ENCODE measurements at places on chromosomes 3 and 15. TPM values are rescaled to one million over a fixed set of nuclear protein-coding genes. Genes with fewer than 3 reads are reported as not detected.

ZIC1 gene
- total RNA-seq = not detected

GTF2E1 gene
- 24.7 TPM for total RNA-seq

HMG20A gene
- total RNA-seq = 49.8 TPM

MESP2 gene
- 0.41 TPM for total RNA-seq

HYKK gene
- total RNA-seq = 0.89 TPM

MAP2K5 gene
- total RNA-seq = 25.9 TPM

CACNA2D3 gene
- not detected for total RNA-seq

AGBL1 gene
- 0.14 TPM for total RNA-seq

- H3K36me3 ChIP-seq = no peaks in the 10 kb centered on the region
- DNase-seq = no peak
- H3K4me1 ChIP-seq = peaks cover 55% of the 10 kb centered on the region
- H3K27me3 ChIP-seq = peaks cover 12% of the 10 kb centered on the region
- no peak overlapping the region for H3K4me3 ChIP-seq
Observed at GRCh38 chr15:95872366-95872771, 458.1 kb upstream of the NR2F2 start.

DNA sequence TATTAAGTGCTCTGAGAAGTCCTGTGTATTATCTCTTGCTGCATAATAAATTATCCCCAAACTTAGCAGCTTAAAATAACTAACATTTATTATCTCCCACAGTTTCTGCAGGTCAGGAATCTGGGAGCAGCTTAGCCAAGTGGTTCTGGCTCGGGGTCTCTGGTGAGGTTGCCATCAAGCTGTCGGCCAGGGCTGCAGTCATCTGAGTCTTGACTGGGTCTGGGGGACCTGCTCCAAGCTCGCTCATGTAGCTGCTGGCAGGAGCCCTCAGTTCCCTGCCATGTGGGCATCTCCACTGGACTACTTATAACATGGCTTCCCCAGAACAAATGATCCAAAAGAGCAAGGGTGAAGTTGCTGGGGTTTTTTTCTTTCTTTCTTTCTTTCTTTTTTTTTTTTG, 80.7 kb downstream of the SMAD6 start:
- peaks cover 3% of the 10 kb centered on the region for H3K27me3 ChIP-seq
- DNase-seq = no peak
- H3K4me1 ChIP-seq = no peaks in the 10 kb centered on the region
- H3K27ac ChIP-seq = no peak overlapping the region
- no peak overlapping the region for H3K4me3 ChIP-seq

- H3K27me3 ChIP-seq = peaks cover 5% of the 10 kb centered on the region
- peak overlapping the region; percentile 51 for H3K4me3 ChIP-seq
- H3K36me3 ChIP-seq = peaks cover 4% of the 10 kb centered on the region
- H3K27ac ChIP-seq = peak overlapping the region; percentile 68
- no peak for DNase-seq
- H3K4me1 ChIP-seq = peaks cover 38% of the 10 kb centered on the region
Observed at GRCh38 chr3:194675680-194676079, 3.7 kb upstream of the LSG1 start.

GRCh38 chr3:56788521-56788920, 13.2 kb downstream of the ARHGEF3 start:
- DNase-seq = no peak
- H3K36me3 ChIP-seq = peaks cover 26% of the 10 kb centered on the region
- peak overlapping the region; percentile 79 for H3K27ac ChIP-seq
- H3K4me3 ChIP-seq = peak overlapping the region; percentile 62

GRCh38 chr3:126310816-126311215, 46.4 kb downstream of the KLF15 start:
- H3K4me1 ChIP-seq = no peaks in the 10 kb centered on the region
- DNase-seq = no peak
- no peak overlapping the region for H3K4me3 ChIP-seq
- no peaks in the 10 kb centered on the region for H3K36me3 ChIP-seq
- no peaks in the 10 kb centered on the region for H3K27me3 ChIP-seq
- H3K27ac ChIP-seq = no peak overlapping the region

DNA sequence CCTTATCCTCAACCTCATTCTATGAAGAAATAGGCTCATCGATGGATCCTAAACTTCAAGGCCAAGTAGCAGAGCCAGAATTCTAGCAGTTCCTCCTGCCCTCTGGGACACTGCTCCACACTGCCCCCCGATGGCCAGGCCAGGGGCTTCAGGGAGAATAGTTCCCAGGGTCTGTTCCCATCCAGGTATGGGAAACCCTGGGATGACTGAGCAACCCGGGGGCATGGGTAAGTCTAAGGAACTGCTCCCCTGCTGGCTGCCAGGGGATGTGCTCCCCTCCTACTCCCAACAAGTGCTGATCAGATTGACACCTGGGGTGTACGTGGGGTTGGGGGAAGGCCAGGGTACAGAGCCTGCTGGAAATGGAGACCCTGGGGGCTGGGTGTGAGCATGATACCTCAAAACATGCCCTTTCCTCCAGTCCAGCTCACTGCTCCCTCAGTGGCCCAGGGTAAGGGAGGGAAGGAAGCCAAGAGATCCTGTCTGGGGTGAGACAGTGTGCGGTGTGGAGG, 7.6 kb downstream of the ULK3 start:
- no peaks in the 10 kb centered on the region for H3K27me3 ChIP-seq
- DNase-seq = no peak

GRCh38 chr3:87175732-87176131, 51.4 kb upstream of the CHMP2B start:
- no peaks in the 10 kb centered on the region for H3K36me3 ChIP-seq
- H3K4me3 ChIP-seq = no peak overlapping the region
- H3K27me3 ChIP-seq = peaks cover 2% of the 10 kb centered on the region
- no peak for DNase-seq
- no peak overlapping the region for H3K27ac ChIP-seq

DNA sequence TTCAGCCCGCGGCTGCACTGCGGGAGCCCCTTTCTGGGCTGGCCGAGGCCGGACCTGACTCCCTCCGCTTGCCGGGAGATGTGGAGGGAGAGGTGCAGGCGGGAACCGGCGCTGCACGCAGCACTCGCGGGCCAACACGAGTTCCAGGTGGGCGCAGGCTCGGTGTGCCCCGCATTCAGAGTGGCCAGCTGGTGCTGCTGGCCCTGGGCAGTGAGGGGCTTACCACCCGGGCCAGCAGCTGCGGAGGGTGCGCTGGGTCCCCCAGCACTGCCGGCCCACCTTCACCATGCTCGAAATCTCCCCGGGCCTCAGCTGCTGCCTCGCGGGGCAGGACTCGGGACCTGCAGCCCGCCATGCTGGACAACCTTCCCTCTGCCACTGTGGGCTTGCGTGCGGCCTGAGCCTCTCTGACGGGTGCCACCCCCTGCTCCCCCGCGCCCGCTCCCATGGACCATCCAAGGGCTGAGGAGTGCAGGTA, 733.5 kb upstream of the CCDC54 start:
- H3K4me3 ChIP-seq = no peak overlapping the region
- no peaks in the 10 kb centered on the region for H3K27me3 ChIP-seq
- no peak for DNase-seq
- H3K4me1 ChIP-seq = no peaks in the 10 kb centered on the region
- no peaks in the 10 kb centered on the region for H3K36me3 ChIP-seq
- no peak overlapping the region for H3K27ac ChIP-seq

- no peaks in the 10 kb centered on the region for H3K4me1 ChIP-seq
- no peaks in the 10 kb centered on the region for H3K36me3 ChIP-seq
- H3K27ac ChIP-seq = no peak overlapping the region
- DNase-seq = no peak
- peaks cover 16% of the 10 kb centered on the region for H3K27me3 ChIP-seq
Observed at GRCh38 chr15:95830281-95830680, 500.2 kb upstream of the NR2F2 start.

DNA sequence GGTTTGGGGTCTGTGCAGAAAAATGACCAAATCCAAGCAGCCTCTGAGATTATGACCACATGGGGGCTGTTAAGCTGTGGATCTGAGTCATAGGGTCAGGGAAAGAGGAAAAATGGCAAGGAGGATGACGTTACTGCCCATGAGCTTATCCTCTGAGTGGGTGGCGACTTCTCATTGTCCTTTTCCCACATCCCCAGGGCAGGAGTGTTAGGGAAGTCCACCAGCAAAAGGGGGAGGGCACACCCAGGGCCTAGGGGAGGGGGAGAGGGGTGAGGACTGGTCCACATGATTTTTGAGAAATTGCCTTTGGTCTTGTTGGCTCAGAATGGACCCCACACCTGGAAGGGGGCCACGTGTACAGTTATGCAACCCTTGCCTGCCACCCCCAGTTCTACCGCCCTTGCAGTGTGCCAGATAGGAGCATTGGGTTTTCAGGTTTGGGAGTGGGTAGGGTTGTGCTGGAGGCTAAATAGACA, 2.6 kb downstream of the CD276 start:
- H3K27me3 ChIP-seq = peaks cover 37% of the 10 kb centered on the region
- H3K27ac ChIP-seq = no peak overlapping the region
- no peaks in the 10 kb centered on the region for H3K36me3 ChIP-seq

DNA sequence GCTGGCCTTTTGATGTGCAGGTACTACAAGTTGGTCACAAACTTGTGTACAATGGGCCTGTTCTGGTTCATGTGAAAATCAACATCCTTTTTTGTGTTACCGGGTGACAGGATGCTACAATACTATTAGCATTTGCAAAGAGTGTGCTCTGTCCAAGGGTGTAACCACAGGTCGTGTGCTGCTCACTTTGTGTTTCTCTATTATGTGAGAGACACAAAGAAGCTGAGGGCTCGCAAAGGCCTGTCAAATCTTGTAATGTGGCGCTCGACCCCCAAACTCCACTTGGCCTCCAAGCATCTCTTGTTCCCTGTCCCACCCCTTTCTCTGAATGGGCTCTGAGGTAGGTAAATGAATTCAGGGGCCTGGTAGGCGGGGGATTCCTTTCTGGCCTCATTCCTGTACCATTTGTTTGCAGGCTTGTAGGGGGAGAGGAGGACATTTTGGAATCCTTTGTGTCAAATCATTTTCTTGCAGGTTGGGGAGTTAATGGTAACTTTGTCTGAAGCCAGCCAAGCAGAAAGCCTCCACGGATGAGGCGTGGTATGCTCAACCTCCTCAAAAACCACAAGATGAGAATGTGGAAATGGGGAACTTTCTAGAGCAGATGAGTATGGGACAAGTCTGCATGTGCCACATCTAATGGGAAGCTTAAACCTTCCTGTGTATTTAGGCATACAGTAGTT, 109.1 kb downstream of the OPA1 start:
- H3K4me3 ChIP-seq = no peak overlapping the region
- H3K4me1 ChIP-seq = peaks cover 3% of the 10 kb centered on the region
- no peak for DNase-seq

- no peak overlapping the region for H3K4me3 ChIP-seq
- peaks cover 2% of the 10 kb centered on the region for H3K27me3 ChIP-seq
- peaks cover 54% of the 10 kb centered on the region for H3K4me1 ChIP-seq
- no peak overlapping the region for H3K27ac ChIP-seq
- H3K36me3 ChIP-seq = peaks cover 12% of the 10 kb centered on the region
Observed at GRCh38 chr3:112089956-112090886, 4.0 kb downstream of the C3orf52 start.

GRCh38 chr3:78268716-78269668, 1229.1 kb downstream of the ROBO2 start:
- no peak overlapping the region for H3K27ac ChIP-seq
- H3K4me1 ChIP-seq = no peaks in the 10 kb centered on the region
- no peaks in the 10 kb centered on the region for H3K27me3 ChIP-seq
- H3K36me3 ChIP-seq = no peaks in the 10 kb centered on the region
- no peak for DNase-seq

- H3K27me3 ChIP-seq = peaks cover 27% of the 10 kb centered on the region
- H3K36me3 ChIP-seq = no peaks in the 10 kb centered on the region
- no peak overlapping the region for H3K27ac ChIP-seq
Observed at GRCh38 chr3:124019291-124019690, 27.4 kb upstream of the ROPN1 start.

Data from activated T-helper 2 cell treated with anti-CD3 and anti-CD28 coated beads, Interferon-gamma antibody, Interleukin-2, Interleukin-4, amounts not matched to agents 10 μg/mL and 5 μg/mL and 100 μg/mL, durations not matched to agents 14 hours and 24 hours and 36 hours (primary cell).